Mesenteric fat pad (tissue), 1 donor: ENCODE measurements at places on chromosomes 7 and 10. TPM values are rescaled to one million over a fixed set of nuclear protein-coding genes. Genes with fewer than 3 reads are reported as not detected.

- no peak for DNase-seq
Measured at GRCh38 chr10:64873088-64873487, 1351.9 kb downstream of the REEP3 start.

GRCh38 chr7:101273206-101273605 is 28.3 kb upstream of the FIS1 start:
- no peak for DNase-seq

- no peak for DNase-seq
Measured at GRCh38 chr7:88458279-88458678, 151.6 kb upstream of the STEAP4 start.

- no peak for DNase-seq
Measured at GRCh38 chr10:103969436-103969835, 2.5 kb downstream of the SLK start.

The CPN1 gene
- total RNA-seq = not detected

The HOXA5 gene
- total RNA-seq = 15.3 TPM

- DNase-seq = no peak
Measured at GRCh38 chr10:121509112-121509511, 89.1 kb downstream of the FGFR2 start.

DNA sequence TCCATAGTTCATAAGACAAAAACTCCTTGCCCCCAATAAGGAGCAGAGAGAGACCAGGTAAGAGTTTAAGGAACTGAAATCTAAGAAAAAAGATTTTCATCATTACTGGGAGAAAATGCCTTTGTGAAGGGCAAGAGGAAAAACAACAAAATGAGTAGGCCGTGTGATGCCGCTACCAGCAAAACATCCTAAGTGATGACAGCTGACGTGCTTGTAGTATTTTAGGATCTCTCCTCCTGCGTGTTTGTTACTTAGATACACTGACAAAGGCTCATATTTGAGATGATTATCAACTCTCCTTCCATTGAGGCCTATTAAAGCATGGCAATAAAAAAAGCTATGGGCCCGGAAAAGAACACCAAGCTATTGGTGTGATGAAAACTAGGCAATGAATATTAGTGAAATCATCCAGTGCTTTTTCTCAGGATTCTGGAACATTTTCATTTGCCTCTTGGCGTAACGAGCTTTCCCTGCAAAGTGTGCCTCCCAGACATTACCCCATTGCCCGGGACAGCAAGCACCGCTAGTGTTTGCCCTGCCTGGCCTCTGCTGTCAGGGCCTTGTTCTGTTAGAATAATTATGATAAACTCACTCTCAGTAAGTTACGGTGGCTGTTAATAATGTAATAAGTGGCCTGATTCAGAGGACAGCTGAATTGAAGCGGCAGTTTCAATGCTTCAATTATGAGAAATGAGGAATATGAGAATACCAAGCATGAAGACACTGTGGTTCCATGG is 36.8 kb upstream of the ITPRID1 start:
- no peak for DNase-seq

DNA sequence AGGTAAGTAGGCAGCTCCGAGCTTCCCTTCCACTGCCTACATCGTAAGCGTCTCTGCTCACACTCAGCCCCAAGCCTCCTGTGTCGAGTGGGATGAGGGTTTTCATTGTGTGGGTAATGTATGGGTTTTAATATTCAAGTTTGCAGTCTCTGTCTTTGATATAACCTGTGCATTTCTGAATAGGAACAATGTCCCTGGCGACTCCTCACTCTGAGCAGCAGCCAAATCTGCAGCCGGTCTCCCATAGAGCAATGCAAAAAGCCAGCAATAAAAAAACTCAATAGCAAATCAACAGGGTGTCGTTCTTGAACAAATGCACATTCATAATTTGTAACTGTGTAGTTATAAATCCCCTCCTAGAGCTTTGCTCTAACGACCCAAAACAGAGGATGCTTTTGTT is 33.4 kb downstream of the PPP1R17 start:
- DNase-seq = no peak

GRCh38 chr7:117759950-117760640 is 113.1 kb downstream of the CTTNBP2 start:
- no peak for DNase-seq

GRCh38 chr10:100651916-100652315 is 93.5 kb upstream of the PAX2 start:
- no peak for DNase-seq

The AGAP5 gene
- 7.4 TPM for total RNA-seq
